NCI-H82 (cell line): ENCODE measurements at places on chromosomes 2 and 18.
A peak's percentile ranks its signal among the peaks of the same experiment; 100 is the strongest.

- peak; percentile 87 for DNase-seq
Measured at GRCh38 chr2:206442833-206443734, at the start of gene ADAM23. Gene ADAM23 (plus strand): TSS chr2:206443532. CDS start chr2:206443867, 335 bp downstream.

- DNase-seq = no peak
Measured at GRCh38 chr2:239640210-239640609, 239.4 kb upstream of the HDAC4 start.

- DNase-seq = no peak
Measured at GRCh38 chr2:119429225-119429981, 2.3 kb upstream of the TMEM37 start.

DNA sequence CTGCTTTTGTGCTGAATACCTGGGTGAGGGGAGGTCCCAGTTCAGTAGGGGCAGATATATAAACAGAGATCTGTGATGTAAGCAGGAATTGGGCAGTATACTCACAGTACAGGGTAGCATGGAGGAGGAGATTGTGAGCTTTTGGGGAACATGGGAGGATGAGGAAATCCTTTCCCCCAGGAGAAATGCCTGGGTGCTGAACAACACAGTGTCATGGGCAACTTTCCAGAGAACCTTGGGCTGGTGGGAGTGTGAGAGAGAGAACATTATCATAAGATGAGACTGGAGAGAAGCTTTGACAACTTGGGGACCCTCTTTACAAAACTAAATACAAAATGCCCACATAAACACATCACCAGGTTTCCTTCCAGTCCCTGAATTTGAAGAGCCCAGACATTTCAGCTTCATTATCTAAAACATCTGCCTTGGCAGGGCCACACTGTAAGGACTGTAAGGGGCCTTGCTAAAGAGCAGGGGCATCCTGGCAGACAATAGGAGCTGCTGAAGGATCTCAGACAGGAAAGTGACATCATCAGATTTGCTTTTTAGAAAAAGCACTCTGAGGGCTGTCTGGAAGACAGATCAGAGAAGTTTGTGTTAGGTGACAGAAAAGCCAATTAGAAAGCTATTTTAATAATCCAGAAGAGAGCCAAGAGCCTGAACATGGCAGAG, 303.1 kb upstream of the FBXO11 start:
- DNase-seq = peak; percentile 85

DNA sequence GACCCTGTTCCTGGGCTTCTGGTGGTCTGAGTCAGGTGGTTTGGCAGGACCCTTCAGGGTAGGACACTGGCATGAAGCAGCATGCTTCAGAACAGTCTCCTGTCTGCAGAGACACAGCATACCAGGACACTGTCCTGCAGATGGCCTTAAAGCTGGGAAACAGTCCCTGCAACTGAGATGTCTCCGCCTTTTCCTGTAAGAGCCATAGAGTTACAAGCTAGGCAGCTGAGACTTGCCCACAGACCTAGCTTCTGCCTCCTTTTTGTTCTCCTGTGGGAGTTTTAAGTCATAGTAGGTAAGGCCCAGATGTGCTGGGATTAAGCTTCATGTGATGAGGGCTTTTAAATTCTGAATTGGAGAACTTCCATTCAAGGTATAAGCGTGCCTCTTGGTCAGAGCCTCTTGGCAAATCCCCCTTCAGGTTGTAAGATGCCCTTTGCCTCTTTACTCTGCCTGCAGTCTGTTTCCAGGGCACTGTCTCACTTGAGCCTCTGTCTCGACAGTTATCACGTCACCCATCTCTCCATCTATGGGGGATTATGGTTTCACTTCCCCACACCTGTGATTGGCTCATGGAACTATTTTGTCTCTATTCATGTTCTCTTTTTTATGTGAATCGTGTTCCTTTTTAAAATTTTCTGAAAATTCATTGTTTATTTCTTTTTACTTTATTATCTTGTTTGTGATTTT, 51.8 kb downstream of the COA5 start:
- no peak for DNase-seq

GRCh38 chr2:98899041-98899702, 36.9 kb downstream of the CRACDL start:
- no peak for DNase-seq

DNA sequence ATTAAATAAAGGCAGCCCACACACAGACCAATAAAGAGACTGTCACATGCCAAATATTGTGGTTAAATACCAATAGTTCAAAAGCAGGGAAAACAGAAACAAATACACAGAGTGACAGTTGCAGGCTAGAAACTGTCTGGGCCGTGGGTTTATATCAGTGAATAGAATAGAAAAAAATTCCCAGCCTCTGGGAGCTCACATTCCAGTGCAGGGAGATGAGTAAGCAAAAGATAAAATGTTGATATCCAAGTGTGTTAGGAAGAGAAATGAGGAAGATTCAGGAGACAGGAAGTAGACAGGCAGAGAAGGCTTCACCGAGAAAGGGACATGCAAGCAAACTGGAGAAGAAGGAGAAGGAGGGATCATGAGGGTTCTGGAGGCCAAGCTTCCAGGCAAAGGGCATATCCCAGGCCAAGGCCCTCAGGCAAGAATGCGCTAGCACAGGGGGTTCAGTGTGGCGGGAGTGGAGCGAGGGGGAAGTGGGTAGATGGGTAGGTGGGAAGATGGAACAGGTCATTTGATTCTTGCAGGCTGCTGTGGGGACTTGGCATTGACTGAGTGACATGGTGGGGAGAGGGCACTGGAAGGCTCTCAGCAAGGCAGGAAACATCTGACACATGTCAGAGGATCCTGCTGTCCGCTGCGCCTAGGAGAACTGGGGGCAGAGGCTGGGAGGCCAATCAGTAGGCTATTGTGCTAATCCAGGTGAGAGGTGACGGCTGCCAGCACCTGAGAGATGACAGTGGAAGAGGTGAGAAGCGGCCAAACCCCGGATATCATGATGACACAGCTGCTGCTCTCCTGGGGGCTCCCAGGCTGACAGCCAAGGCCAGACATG, 89.2 kb downstream of the ZBTB7C start:
- no peak for DNase-seq

GRCh38 chr2:118490330-118490729, 357.1 kb downstream of the EN1 start:
- no peak for DNase-seq

DNA sequence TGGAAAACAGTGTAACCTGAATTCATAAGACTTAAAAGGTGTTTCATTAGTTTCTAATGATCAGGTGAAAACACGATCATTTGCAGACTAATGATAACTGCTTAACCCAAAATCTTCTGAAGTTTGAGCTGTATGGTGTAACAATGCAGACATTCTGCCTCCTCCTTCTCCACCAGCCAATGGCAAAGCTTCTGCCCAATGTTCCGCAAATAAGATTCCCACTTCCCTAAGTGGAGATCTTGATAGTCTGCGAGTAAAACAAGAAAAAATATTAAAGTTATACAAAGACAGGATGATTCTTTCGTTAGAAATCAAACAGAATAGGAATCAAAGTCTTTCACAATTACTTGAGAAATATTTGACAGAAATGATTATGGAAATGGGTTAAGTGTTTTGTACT, 8.1 kb downstream of the C2orf42 start:
- no peak for DNase-seq

DNA sequence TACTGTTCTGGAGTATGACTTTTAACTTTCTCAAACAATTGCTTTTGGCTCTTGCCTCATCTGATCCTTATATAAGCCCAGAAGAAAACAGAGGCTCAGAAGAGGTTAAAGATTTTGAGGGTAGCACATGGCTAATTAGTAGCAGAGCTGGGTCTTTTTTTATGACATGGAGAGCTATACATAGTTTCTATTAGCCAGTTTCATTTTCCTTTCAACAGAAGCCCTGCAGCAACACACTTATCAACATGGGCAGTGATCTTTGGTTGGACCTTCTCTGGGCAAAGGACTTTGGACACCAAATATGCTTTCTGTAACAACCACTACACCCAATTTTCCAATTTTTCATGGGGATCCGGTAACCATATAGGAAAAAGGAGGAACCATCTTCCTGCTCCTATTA, 64.9 kb downstream of the NCKAP5 start:
- no peak for DNase-seq

DNA sequence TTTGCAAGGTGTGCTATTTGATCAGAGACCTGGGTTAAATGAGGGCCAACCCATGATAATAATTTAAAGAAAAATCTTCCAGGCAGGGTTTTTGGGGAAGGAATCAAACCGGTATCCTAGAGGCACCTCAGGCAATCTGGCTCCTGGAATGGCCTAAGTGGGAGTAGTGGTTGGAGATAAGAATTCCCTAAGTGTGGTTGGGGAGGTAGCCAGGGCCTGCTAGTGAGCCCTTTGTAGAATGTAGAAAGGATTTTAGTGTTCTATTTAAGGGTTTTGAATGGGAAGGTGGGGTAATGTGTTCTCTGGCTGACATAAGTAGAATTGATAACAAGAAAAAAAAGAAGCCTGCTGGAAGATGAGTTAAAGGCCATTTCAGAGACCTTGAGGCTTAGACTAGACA, 422.2 kb downstream of the XIRP2 start:
- DNase-seq = no peak

GRCh38 chr2:75194184-75194868, 5.0 kb downstream of the TACR1 start:
- DNase-seq = no peak

DNA sequence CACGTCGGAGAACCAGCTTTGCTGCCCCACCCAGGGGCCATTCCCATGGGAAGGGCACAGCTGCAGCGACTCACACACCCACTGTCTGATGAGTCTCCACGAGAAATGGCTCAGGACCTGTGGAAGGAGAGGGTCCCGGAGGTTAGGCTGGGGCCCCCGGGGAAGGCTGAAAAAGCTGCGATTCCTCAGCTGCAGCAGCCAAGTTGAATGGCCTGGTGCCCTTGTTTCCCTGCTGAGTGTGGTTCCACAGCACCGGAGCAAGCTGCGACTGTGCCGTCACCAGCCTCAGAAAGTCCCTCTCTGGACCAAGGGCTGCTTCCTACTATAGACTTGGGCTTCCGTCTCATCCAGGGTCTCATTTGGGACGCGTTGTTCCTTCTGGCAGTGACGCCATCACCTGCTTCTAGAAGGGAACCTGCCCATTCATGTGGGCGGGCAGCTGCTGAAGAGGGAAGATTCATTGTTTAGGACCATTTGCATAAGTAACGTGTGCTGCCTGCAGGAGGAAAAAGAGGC, 180.2 kb downstream of the INHBB start:
- no peak for DNase-seq

DNA sequence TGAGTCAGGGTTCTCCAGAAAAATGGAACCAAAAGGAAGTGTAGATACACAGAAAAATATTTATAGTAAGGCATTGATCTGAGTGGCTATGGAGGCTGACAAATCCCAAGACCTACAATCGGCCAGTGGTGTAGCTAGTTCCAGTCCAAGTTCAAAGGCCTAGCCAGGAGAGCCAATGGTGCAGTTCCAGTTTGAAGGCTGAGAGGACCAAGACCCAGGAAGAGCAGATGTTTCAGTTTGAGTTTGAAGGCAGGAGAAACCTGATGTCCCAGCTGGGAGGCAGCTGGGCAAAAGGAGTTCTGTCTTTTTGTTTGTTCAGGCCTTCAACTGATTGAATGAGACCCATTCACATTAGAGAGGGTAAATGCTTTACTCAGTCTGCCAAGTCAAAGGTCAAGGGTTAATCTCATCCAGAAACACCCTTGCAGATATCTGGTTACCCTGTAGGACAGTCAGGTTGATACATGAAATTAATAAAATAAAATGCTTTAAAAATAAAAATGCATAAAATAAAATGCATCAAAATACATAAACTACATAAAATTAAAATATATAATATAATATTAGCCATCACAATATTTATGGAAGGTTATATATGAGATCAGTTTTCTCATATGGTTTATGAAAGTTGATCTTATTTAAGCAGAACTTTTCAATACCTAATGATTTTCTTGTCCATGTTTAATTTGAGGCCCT, 38.7 kb downstream of the KCNE4 start:
- DNase-seq = no peak

- peak; percentile 55 for DNase-seq
Measured at GRCh38 chr2:9952856-9953503, 1.5 kb downstream of the GRHL1 start.

DNA sequence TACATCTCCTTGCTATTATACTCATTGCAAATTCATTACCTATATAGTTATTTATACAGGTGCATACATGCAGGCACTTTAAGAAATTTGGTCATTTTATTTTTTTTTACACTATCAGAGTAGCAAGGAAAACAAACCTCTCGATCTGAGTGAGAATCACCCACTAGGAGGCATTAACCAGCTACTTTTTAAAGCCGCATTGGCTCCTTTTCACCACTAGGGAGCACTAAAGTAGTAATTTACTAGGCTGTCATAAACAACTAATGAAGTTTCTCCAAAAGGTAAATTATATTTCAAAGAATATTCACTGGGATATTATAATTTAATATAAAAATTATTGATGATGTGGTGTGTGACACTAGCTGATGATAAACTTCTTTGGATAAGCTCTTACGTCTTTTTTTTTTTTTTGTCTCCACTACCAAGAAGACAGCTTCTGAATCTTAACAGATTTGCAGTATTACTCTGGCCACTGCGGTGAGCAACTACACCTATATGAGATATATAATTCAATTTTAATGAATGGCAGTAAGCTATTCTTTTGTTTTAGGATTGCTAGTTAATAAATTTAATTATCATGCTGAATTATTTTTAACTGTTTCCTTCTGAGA, 101.9 kb downstream of the NOL4 start:
- DNase-seq = peak; percentile 81

DNA sequence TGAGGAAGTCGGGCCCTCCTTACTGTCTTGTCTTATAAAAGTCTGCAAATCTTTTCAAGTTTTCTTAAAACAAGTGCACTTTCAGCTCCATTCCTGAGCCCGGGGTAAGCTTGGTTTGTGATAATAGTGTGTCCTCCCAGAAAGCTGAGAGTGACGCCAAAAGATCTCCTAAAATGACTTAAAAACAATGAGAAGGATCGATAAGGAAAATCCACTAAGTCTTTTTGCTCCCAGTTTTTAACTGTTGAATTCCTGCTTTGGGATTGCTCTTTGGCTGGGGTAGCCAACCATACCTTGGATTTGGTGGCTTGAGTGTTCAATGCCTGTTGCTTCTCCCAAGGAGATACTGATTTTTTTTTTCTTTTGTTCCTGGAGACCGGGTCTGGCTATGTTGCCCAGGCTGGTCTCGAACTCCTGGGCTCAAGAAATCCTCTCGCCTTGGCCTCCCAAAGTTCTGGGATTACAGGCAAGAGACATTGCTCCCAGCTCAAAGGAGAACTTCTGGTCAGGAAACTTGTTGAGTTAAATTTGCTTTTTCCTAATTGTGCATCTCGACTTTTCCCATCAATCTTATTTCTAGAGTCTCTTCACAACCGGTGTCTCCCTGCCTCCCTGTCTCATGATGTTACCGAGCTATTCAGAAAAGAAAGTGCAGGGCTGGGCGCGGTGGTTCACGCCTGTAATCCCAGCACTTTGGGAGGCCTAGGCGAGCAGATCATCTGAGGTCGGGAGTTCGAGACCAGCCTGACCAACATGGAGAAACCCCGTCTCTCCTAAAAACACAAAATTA, 3.0 kb downstream of the TGIF1 start:
- no peak for DNase-seq

GRCh38 chr2:205288686-205289085, 393.6 kb upstream of the NRP2 start:
- no peak for DNase-seq

- no peak for DNase-seq
Measured at GRCh38 chr2:126515471-126515870, 140.5 kb upstream of the GYPC start.

GRCh38 chr2:228657807-228658402, 476.4 kb upstream of the SPHKAP start:
- peak; percentile 72 for DNase-seq
